ENCODE measurements at places on chromosomes 11 and 22. TPM values are rescaled to one million over a fixed set of nuclear protein-coding genes. Genes with fewer than 3 reads are reported as not detected.

CD3G gene
- 0.15 TPM for total RNA-seq

OR4D5 gene
- total RNA-seq: not detected

DEFB131B gene
- total RNA-seq: not detected

HORMAD2 gene
- total RNA-seq: not detected

CRYBB3 gene
- 0.67 TPM for total RNA-seq

MISFA gene
- total RNA-seq: 5.0 TPM

OR52N4 gene
- not detected for total RNA-seq

HEPN1 gene
- total RNA-seq: not detected

SHANK3 gene
- total RNA-seq: 7.6 TPM

NAALAD2 gene
- not detected for total RNA-seq

CELSR1 gene
- total RNA-seq: 30.7 TPM

C11orf65 gene
- 0.18 TPM for total RNA-seq

SHISA8 gene
- 0.62 TPM for total RNA-seq

WBP2NL gene
- 0.44 TPM for total RNA-seq

MMP27 gene
- not detected for total RNA-seq

PATE2 gene
- total RNA-seq: 0.18 TPM

KCTD14 gene
- total RNA-seq: 19.3 TPM

All from Panc1 (cell line).